ENCODE measurements at places on chromosomes 11 and 22.

GRCh38 chr11:35040221-35040942, 98.6 kb upstream of the CD44 start:
- DNase-seq = peak; percentile 73

GRCh38 chr22:36193577-36193976, 8.0 kb downstream of the APOL4 start:
- no peak for DNase-seq

- DNase-seq = no peak
Measured at GRCh38 chr11:55714982-55715888, 53.2 kb downstream of the OR4C6 start.

DNA sequence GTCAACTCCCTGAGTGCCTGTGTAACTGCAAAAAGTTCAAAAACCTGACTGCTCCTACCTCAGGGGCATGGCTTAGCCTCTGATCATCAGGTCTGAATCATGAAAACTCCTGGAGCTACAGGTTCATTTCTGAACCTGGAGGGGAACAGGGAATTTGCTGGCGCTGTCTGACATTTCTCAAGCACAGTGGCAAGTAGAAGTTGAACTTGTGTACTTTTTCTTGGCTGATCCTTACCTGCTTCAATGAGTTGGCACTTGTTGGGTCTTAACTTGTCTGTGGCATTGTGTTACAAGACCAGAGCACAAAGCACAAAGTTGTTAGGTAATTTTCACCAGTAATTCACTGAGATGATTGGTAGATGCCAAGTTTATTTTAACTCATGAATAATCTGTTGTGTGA, 3.3 kb downstream of the TMEM109 start:
- no peak for DNase-seq

DNA sequence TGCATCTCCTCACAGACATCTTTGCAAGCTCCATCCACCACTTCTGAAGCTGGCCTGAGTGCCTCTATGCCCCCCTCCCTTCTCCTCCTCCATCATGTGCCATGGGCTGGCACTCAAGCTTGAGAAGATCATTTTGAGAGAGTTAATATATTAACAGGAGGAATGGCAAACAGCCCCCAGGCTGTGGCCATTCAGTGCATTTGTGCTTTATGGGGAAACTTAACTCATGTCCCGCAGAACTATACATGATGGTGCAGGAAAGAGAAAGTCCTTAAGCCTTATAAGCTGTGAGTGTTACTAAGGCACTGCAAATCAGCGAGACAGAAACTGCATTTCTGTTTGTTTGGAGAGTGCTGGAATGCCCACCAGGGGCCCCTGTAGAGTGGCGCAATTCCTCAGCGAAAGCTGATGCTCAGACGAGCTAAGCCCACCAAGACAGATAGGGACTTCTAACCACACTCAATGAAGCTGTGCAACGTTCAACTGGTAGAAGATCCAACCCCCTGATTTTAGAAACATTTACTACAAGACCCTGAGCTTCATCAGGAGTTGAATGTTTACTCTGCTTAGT, 26.8 kb upstream of the PHLDA2 start:
- no peak for DNase-seq

DNA sequence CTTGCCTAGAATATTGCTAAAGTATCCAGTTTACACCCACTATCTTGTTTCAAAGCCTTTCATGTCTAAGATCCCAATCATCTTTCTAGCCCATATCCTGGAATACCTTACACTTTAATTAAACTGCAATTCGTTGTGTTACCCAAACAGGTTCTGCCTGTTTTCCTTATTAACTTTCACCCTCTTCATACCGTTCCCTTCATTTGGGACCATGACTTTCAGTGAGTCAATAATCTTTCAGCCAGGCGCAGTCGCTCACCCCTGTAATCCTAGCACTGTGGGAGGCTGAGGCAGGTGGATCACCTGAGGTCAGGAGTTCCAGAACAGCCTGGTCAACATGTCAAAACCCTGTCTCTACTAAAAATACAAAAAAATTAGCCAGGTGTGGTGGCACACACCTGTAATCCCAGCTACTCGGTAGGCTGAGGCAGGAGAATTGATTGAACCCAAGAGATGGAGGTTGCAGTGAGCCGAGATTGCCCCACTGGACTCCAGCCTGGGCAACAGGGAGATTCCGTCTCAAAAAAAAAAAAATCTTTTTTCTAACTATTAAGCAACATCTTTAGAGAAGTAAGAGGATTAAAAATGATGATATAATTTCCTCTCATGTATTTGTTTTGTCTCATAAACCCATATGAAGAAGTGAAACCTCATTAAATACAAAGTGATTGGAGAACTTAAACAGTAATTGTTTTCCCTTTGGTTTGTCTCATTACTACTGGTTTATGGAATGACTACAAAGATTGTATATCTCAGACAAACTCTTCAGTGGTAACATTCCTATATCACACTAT, 20.7 kb downstream of the DMC1 start:
- no peak for DNase-seq

- DNase-seq = no peak
Measured at GRCh38 chr11:97739932-97740800, 1280.6 kb upstream of the CNTN5 start.

GRCh38 chr11:66800720-66801428, 42.4 kb upstream of the RCE1 start:
- no peak for DNase-seq

GRCh38 chr11:26963764-26964163, 30.1 kb upstream of the FIBIN start:
- DNase-seq = no peak

- DNase-seq = no peak
Measured at GRCh38 chr11:94897330-94897768, 76.0 kb downstream of the CWC15 start.

- no peak for DNase-seq
Measured at GRCh38 chr11:35688023-35688422, 25.4 kb downstream of the TRIM44 start.

GRCh38 chr11:3795131-3796001, 2.0 kb downstream of the NUP98 start:
- no peak for DNase-seq

DNA sequence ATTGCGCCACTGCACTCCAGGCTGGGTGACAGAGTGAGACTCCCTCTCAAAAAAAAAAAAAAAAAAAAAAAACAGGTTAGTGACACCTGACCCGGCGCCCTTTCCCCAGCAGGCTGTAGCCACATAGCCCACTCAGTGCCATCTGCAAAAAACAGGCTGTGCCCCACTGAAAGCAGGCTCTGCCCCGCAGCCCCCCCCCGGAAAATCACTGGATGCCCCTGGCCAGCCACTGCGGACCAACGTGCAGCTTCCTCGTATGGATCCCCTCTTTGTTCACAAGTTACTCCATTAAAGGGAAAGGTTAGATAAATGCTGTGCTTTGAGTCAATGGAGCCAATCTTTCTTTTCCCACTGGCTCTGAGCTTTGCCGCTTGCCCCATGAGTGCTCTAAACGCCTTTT, 660.3 kb downstream of the TBC1D22A start:
- DNase-seq = no peak

DNA sequence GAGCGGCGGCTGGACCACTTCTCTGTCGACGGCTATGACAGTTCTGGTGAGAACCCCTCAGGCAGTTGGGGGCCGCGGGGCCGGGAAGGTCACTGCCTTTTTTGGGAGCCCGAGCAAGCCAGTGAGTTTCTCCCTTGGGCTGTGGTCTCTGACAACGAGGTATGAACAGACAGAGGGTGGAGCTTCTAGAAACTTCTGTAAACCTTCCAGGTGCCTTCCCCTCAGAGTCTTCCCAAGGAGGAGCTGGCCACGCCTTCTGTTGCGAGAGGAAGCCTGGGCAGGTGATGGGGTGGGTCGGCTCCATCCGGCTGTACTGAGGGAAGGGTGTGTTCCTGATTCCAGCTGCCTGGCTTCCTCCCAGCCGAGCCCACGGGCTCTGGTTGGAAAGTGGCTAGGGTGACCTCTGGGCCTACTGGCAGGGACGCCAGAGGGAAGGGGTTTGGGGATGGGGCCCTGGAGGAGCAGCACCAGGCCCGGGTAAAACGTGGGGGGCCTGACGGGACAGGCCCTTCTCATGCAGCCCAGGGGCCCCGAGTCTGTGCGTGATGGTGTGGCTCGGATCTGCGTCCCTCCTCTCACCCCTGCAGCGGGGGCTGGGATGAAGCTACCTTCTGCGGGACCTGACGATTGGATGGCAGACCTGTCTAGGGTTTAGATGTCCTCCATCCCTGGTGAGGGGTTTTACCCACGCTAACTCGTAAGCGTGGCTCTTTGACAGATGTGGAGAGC, 110.8 kb downstream of the KCNQ1OT1 start:
- no peak for DNase-seq

DNA sequence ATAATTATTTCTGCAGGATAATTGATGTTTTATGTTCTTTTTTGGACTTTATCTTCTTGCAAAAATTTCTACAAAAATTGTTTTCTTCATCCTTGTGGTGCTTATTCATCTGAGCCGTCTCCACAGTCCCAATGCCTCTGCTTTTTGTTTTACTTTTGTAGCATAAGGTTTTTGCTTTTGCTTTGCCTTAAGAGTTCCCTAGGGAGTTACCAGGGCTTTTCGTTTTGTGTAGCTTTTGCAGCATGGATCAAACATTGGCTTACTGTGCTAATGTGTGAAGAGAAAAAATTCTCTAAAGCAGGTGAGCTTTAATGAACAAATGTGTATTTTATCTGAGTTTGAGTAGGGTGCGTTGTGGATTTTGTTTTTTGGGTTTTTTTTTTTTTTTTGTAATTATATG, 11.8 kb downstream of the XBP1 start:
- no peak for DNase-seq

DNA sequence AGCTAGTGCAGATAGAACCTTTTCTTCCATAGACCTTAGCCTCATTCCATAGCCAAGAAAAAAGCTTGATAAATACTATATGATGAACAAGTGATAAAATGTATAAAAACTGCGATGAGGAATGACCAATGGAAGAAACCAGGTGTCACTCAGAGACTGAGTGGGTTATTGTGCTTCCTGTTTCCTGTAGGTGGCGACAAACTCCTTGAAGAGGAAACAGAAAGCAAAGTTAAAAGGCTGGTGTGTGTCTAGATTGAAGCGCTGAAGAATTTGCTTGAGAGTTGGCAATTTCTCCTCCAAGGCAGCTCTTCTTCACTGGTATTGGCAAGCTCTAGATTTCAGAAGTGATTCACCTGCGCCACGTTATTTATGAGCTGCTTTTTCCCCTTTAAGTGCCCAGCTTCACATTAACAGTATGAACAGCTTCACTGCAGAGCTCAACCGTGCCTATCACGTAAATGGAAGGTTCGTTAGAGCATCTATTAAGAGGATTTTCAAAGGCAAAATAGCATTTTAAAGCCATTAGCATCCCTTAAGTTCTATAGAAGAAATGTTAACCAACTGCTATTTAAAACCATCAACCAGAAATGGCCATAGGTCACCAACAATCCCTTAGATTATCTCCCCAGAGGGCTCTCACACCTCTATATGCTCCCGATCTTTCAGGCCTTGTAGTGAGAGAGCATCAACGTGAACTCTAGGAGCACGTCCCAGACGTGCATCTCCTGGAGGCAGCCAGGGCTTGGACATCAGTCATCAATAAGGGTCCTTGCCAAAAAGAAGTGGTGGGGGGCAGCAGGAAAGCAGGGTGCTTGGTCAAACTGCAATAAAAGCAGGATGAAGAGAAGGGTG, 179.4 kb downstream of the CADM1 start:
- DNase-seq = no peak

DNA sequence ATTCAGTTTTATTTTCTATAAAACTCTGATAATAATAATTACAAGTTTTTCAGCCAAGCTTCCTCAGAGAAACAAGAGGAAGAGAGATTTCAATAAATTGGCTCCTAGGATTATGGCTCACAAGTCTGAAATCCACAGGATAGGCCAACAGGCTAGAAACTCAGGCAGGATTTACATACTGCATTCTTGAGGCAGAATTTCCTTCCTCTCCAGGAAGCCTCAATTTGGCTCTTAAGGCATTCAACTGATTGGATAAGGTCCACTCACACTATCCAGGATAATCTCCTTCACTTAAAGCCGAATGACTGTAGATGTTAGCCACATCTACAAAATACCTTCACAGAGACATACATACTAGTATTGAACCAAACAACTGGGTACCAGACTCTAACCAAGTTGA, 120.3 kb upstream of the FAT3 start:
- no peak for DNase-seq

- DNase-seq = no peak
Measured at GRCh38 chr11:68934321-68934645, 30.6 kb downstream of the IGHMBP2 start.

DNA sequence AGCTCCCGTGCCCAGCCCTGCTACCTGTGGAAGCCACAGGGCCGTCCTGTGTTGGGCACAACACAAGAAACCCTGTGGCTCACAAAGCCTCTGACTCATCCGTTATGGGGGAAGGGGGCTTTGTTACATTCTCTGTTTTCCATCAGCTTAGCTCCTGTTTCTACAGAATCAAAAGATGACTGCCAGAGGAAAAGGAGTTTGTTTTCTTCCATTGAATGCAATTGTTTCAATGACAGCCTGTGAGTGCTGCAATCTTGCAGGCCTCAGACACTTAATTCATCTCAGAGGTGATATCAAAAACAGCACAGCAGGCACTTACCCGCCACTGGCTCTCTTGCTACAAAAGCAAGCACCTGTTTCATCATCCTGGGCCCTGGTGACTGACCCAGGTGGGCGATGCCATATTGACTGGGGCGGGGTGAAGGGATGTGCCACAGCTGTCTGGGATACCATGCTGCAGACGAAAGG, 194.3 kb downstream of the OPCML start:
- no peak for DNase-seq

DNA sequence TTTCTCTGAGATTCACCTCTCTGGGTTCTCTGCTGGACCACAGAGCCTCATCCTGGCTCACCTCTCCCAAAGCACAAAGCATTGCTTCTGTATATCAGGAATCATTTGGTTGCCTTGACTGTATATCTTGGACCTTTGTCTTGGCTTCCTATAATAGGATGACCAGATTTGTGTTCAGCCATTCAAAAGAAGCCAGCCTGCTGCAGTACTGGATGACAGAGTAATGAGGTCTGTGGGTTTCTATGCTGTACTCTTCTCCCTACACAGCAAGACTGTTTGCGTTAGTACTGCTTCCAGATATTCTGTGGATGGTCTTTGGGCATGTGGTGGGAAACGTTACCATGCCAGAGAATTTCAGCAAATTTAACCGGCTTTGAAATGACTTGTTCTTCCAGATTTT, 39.8 kb downstream of the ARFGAP2 start:
- no peak for DNase-seq

GRCh38 chr11:15886299-15886698, 470.0 kb downstream of the SOX6 start:
- DNase-seq = no peak

DNA sequence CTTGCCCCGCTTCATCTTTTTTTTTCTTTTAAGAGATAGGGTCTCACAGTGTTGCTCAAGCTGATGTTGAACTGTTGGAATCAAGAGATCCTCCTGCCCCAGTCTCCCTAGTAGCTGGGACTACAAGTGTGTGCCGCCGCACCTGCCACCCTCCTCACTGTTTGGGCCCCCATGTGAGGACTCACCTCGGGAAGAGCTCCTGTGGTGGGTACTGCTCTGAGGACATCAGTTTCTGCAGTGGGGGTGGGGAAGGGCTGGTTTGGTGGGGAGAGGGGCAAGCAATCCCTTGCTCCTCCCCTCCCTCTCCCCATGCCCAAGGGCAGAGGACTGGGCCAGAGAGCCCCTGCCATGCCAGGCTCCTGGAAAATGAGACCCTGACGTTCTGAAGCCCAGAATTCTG, 1.5 kb upstream of the SLC16A8 start:
- DNase-seq = no peak

GRCh38 chr11:65864706-65865471, 4.7 kb downstream of the MUS81 start:
- no peak for DNase-seq

- no peak for DNase-seq
Measured at GRCh38 chr22:39527481-39527961, 5.0 kb downstream of the RPS19BP1 start.
